Epithelial cell of esophagus (primary cell): ENCODE measurements at places on chromosomes 7 and 10.

DNA sequence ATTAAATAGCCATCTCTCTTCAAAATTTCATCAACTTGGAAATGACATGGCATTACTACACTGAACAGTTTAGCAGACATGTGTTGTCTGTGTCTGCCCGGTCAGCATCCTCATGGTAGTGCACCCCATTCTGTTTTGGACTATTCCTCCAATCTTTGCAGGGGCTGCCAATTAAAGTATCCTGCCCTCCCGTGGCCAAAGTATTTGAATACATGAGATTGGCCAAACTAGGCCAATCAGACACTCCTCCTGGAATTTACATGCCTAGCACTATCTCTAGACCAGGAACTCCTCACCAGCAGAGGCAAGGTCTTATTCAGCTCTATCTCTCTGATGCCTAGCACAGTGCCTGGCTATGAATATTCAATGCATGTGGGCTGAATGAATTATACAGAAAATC lies 4.4 kb downstream of the SHTN1 start:
- no peak for DNase-seq

GRCh38 chr7:50349963-50350944 lies 45.7 kb downstream of the IKZF1 start:
- no peak for DNase-seq

GRCh38 chr7:2219606-2220005 lies 13.1 kb downstream of the MAD1L1 start:
- DNase-seq, result no peak

DNA sequence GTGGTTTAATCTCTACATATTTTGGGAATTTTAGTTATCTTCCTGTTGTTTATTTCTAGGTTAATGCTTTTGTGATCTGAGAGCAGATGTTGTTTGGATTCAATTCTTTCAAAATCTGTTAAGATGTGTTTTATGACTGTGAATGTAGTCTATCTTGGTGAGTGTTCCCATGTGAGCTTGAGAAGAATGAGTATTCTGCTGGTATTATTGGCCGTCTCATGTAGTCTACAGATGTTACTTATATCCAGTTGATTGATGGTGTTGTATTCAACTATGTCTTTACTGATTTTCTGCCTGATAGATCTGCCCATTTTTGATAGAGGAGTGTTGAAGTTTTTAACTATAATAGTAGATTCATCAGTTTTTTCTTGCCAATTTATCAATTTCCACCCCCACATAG lies 141.4 kb upstream of the FOXP2 start:
- no peak for DNase-seq

DNA sequence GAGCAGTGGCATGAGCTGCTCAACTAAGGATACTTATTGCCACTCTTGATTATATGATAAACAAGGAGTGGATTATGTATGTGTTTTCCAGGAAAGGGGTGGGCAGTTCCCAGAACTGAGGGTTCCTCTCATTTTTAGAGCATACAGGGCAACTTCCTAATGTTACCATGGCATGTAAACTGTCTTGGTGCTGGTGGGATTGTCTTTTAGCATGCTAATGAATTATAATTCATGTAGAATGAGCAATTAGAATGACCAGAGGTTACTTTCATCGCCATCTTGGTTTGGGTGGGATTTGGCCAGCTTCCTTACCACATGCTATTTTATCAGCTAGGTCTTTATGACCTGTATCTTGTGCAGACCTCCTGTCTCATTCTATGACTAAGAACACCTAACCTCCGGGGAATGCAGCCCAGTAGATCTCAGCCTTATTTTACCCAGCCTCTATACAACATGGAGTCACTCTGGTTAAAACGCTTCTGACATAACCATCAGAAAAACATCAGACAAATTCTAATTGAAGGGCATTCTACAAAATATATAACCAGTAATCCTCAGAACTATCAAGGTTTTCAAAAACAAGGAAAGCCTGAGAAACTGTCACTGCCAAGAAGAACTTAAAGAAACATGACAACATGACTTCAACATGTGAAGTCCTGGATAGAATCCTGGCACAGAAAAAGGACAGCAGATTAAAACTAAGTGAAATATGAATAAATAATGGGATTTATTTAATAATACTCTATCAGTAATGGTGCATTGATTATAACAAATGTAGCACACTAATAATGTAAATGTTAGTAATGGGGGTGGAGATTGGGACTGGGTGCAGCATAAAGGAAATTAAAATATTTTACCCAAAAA lies 365.0 kb downstream of the SEMA3D start:
- no peak for DNase-seq

- DNase-seq, result no peak
Measured at GRCh38 chr10:113971349-113971973, 72.2 kb upstream of the ADRB1 start.

DNA sequence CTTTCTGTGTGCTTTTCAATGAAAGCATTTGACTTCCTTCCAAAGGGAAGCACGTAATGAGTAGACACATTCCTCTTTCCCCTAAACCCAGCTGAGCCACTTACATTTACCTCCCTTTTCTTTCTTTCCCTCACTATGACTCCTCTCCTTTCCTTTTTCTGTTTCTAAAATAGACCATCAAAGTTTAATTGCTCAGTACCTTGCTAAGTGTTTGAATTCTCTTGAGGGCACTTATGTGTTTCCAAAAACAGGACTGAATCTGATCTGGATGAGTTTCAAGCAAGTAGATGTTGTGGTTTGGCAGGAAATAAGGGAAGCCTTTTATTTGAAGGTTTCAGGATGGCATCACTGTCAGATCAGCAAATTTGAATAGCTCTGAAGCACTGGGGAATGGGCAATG lies 396.2 kb downstream of the REEP3 start:
- no peak for DNase-seq

- DNase-seq, result no peak
Measured at GRCh38 chr7:99255463-99255862, 17.2 kb upstream of the MYH16 start.

DNA sequence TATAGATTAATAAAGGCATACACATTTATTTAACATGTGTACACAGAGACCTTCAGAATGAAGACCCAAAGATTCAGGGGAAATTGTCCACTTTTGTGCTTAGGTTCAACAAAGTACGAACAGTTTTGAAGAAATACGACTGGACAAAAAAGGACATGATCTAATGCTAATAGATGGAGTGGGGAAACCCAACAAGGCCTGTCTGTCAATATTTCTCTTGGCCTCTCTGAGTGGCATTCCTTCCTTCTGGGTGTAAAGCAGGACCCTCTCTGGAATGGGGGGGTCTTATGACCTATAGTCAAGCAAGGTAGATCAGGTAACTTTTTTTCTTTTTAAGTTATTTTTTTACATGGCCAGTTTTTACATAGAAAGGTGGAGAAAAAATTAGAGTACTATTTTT lies 222.3 kb upstream of the IGFBP3 start:
- DNase-seq, result no peak

GRCh38 chr7:158354861-158355260 lies 232.8 kb downstream of the PTPRN2 start:
- DNase-seq, result no peak
